ENCODE measurements at places on chromosomes 1 and 21. TPM values are rescaled to one million over a fixed set of nuclear protein-coding genes. Genes with fewer than 3 reads are reported as not detected.

TMIGD3 gene
- total RNA-seq: not detected

PTPN7 gene
- not detected for total RNA-seq

TMEM52 gene
- not detected for total RNA-seq

RPS27 gene
- 1,646 TPM for total RNA-seq

C1orf210 gene
- total RNA-seq: not detected

RIMKLA gene
- not detected for total RNA-seq

PLA2G2C gene
- not detected for total RNA-seq

S100A6 gene
- 0.99 TPM for total RNA-seq

DNAJC28 gene
- 2.1 TPM for total RNA-seq

LENEP gene
- not detected for total RNA-seq

USP33 gene
- total RNA-seq: 74.6 TPM

VHLL gene
- not detected for total RNA-seq

GABRD gene
- total RNA-seq: not detected

SDF4 gene
- total RNA-seq: 196 TPM

TSTD1 gene
- 0.73 TPM for total RNA-seq

REN gene
- not detected for total RNA-seq

DNA sequence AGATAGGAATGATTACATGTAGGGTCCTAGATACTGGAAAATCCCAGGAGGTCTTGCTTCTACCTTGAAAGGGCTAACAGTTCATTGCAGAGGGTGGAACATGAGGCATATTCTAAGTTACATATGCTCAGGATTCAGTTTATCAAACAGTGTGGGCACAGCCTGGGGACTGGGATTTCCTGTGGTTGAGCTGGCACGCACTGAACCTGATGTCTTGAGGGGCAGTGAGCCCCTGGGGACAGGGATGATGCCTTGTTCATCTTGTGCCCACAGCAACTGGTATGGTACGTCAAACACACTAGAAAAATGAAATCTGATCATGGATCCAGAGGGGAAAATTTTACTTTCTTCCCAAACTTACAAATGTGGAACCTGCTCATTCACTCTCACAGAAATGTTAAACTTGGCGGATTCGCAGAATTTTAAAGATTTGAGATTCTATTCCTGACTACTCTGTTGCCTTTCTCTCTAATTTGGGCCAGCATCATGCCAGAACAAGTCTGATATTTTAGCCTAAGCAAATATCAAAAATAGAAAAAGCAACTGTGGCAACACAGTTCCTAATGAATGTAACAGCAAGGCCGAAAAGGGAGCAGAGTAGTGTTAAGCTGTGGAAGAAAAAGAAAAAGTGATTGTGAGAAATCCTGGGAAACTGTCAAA, 68.2 kb upstream of the COL24A1 start:
- DNase-seq: no peak

DNA sequence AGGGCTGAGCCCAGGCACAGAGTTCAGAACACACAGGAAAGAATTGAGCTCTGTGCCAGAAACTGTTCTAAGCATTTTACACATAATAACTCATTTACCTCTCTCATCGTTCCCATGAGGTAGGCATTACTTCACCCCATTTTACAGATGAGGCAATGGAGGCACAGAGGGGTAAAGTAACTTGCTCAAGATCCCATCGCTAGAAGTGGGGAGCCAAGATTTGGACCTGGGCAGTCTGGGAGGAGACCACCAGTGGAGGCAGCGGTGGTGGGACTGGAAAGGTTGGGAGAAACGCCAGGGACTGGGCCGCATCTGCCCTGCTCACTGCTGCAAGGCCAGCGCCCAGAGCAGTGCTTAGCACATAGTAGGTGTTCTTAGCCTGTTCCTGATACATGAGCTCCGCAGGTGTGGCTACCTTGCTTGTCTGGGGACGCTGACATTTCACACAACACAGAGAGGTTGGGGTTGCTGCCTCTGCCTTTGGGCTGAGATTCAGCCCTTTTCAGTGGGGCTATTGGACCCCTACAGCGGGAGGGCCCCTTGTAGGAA, 27.8 kb upstream of the EPS8L3 start:
- DNase-seq: no peak

DNA sequence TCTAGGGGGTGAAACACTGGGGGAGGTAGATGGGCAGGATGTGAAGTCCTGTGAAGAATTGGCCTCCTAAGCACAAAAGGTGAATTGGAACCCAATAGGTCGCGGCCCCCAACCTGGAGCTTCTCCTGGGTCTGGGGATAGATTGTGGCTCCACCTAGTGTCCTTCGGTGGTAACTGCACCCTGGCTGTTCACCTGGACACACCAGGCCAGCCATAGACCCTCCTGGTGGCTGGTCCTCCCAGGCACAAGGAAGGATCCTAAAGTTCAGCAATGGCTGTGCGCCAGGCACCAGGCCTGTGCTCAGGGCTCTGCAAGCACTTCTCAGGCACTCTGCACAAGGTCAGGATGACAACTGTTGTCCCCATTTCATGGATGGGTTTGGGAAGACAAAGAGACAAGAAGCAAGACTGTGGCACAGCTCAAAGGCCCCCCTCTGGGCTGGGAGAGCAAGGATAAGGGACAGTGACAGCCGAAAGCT, 13.5 kb downstream of the ESPN start:
- no peak for DNase-seq

GRCh38 chr1:39936724-39937491, 18.0 kb upstream of the MFSD2A start:
- no peak for DNase-seq

DNA sequence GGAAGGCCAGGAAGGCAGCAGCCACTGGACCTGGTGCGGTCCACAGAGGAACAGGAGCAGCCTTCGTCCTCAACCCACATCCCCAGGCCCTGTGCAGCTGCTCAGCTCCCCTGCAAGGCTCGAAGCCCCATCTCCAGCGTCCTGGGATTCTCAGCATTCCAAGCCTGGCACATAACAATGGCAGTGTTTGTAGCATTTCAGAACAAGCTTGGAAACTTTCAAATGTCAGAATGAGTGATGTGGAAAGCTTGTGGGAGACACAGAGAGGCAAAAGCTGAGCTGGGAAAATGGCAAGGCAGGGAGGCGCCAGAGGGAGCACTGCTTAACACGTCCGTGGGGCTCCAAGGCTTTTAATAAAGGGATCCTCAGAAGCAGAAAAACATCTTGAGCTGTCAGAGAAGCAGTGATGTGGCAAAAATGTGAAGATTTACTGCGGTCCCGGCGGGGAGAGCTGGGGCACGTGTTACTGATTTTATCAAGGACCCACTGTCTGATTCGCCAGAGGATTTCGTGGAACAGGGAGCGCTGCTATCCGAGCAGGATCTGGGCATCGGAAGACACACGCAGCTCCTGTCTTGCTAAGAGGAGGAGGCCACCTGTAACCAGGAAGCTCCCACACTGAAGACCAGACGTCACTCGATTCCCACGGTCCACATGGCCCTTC, 38.1 kb downstream of the TOMM20 start:
- DNase-seq: no peak

GRCh38 chr21:41802684-41803083, 35.8 kb upstream of the RIPK4 start:
- DNase-seq: no peak

- no peak for DNase-seq
These were observed 151.0 kb downstream of the CLEC20A start for GRCh38 chr1:178345807-178346206.

GRCh38 chr1:22131875-22132486, 10.9 kb downstream of the WNT4 start:
- no peak for DNase-seq

- DNase-seq: no peak
These were observed 275.0 kb downstream of the HMCN1 start for GRCh38 chr1:186009039-186009737.

DNA sequence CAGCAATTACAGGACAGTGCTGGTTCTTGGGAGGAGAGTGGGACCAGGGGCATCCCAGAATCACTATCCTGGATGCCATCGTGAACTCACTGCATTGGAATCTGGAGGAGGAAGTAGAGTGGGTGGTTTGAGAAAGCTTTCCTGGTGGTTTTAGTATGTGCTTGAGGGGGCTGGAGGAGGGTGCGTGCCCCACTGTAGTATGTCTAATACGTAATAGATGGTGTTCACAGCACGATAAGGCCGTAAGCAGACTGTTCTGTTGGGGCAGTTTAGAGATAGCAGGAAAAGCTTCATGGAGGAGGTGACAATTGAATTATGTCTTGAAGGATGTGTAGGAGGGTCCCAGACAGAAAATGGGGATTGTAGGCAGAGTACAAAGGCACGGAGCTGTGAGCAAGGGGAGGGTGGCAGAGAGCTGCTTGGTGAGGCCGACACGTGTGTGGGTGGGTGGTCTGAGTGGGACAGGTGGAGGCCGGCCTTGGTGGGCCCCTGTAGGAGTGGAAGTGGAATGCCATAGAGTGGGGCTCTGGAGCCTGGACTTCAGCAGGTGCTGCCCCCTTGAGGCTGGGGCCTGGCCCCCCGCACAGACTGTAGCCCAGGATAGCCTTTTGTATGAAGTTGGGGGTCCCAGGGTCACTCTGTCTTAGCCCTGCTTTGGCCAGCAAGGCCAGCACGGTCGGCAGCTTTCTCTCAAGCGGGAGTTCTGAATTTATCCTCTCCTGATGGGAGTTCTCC, 37.0 kb downstream of the IL6R start:
- no peak for DNase-seq

GRCh38 chr1:24317956-24318614, 1.1 kb upstream of the GRHL3 start:
- no peak for DNase-seq

GRCh38 chr1:48803474-48803873, 26.8 kb upstream of the BEND5 start:
- no peak for DNase-seq

- no peak for DNase-seq
These were observed 95.1 kb upstream of the WLS start for GRCh38 chr1:68327414-68327813.

DNA sequence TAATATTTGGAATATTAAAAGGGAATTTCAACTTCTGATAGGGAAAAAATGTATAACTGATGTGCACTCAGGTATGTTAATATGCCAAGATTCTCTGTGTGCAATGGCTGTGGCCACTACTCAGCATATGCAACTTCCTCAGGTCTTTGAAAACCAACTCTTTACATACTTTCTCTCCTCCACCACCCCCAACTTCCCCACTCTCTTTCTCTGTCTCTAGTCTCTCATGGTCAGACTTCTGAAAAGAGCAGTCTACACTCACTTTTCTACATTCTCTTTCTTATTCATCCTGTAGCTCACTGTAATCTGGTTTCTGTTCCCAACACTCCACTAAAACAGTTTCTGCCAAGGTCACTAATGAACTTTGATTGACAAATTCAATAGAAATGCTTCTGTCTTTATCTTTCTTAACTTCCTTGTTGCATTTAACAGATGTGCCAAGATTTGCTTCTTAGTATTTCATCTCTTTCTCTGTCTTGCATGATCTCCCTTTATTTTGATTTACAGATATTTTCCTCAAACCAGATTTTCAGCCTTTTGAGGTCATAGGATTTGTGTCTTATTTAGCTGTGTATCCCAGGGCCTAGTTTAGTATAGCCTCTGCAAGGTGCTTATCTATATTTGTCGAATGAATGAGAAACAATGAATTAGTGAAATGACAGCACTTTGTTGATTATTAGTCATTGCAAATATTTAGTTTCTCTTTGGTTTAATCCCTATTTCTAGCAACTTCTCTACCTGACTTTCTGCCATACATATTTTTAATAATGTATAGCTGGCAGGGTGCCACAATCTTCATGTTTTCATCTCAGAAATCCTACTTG, 168.9 kb downstream of the LMO4 start:
- no peak for DNase-seq

GRCh38 chr1:204072931-204073836, at the start of gene SOX13:
SOX13 (plus strand) TSS chr1:204073115; CDS start chr1:204112916, 39,801 bp downstream.
- DNase-seq: peak; percentile 93

GRCh38 chr1:15350151-15350550, 59.5 kb upstream of the EFHD2 start:
- no peak for DNase-seq

- peak; percentile 94 for DNase-seq
These were observed 1.7 kb upstream of the FYB2 start for GRCh38 chr1:56820755-56821461.

- DNase-seq: no peak
These were observed 24.0 kb downstream of the L1TD1 start for GRCh38 chr1:62218604-62219003.

DNA sequence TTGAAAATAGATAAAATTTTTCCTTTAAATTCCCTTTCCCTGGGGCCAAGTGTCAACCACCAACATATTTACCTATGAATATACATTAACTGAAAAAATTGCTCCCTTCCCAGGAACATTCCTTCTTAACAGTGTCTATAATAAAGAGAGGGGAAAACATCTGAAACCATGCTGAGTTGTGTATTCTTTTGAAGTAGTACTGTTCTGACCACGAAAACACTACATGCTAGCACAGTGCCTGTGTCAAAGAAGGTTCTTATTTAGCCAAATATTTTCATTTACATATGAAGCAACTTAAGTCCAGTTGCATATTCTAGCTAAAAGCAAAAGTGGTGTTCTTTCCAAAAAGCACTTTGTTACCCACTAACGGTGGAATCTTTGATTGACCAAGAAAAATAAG, 311.2 kb downstream of the VAV3 start:
- no peak for DNase-seq

DNA sequence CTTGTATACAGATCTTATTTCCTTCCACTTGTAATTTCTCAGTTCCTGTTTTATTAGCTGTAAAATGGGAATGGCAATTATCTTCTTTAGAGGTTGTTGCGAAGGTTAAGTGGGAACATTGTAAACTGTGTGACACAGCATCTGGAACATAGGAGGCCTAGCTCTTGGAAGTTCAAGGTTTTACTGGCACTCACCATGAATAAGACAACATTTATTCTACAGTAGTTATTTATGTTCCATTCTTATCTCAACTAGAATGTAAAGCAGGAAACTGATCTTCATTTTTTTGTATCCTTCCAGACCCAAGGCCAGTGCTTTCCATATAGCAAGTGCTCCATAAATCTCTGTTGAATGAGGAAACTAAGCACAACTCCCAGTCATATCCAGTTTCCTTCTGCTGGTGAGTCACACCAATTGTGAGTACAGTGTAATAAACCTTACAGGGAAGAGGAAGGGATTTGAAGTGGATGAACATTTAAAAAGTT, 1.4 kb downstream of the BCL10 start:
- no peak for DNase-seq

GRCh38 chr1:59368008-59368670, 71.2 kb downstream of the FGGY start:
- DNase-seq: no peak

- no peak for DNase-seq
These were observed 160.8 kb downstream of the DISP1 start for GRCh38 chr1:222975472-222976122.

- DNase-seq: peak; percentile 85
These were observed 1.4 kb downstream of the IER5 start for GRCh38 chr1:181089676-181090544.
